CD4-positive, alpha-beta memory T cell (primary cell): ENCODE measurements at places on chromosomes 2 and 18. TPM values are rescaled to one million over a fixed set of nuclear protein-coding genes. Genes with fewer than 3 reads are reported as not detected.

GRCh38 chr2:207083361-207084110 is 82.2 kb downstream of the KLF7 start:
- no peak for DNase-seq

The GPR45 gene
- not detected for total RNA-seq

- no peak for DNase-seq
Observed at GRCh38 chr2:6556755-6557154, 309.0 kb downstream of the CMPK2 start.

GRCh38 chr2:85792783-85793441 is 39.1 kb downstream of the ATOH8 start:
- DNase-seq, result no peak

GRCh38 chr18:68054669-68055068 is 538.1 kb upstream of the DSEL start:
- DNase-seq, result no peak

The RGPD4 gene
- not detected for total RNA-seq

DNA sequence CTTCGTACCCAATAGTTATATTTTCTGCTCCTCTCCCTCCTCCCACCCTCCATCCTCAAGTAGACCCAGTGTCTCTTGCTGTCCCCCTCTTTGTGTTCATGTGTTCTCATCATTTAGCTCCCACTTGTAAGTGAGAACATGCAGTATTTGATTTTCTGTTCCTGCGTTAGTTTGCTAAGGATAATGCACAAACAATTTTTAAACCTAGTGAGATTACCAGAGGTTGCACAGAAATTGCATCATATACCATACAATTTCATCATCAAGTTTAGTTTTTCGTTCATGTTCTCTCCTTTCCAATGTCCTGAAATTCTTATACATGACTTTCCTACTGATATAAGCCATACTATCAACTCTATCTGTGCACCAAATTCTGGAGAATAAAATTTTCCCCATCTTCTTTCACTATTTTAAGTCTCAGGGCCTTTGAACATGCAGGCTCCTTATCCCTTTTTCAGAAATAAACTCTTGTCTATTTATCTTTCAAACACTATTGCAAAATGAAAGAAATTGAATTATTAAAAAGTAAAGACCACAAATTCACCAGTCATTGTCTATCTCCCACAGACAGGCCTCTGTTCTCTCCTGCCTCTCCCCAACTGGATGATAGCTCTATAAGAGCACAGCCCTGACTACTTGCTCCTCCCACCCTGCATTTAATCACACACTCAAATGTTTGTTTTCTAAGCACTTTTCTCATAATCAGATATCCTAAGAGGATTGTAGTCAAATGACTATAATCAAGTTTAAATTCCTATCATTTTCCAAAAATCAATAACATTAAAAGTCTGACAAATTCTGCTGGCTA is 27.2 kb upstream of the B4GALT6 start:
- no peak for DNase-seq
